GM13976 (cell line): ENCODE measurements at places on chromosomes 4 and X.

DNA sequence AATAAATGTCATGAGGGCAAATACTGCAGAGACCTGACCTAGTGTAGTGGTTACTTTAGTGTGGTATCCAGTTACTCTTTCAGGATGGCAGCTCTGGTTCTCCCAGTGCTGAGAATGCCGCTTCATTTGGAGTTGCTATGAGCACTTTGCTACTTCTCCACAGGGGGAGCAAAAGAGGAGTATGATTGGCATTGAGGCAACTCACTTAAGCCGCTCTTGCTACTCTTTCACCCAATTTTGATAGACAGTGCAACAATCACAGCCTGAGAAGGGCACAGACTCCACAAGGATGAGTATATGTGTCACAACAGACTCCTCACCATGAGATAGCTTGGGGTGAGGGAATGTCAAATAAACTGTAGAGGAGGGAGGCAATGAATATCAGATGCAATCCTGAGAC, 81.2 kb downstream of the NPY1R start:
- DNase-seq: no peak

- DNase-seq: no peak
These were observed 54.1 kb upstream of the SPRY1 start for GRCh38 chr4:123342498-123342897.

DNA sequence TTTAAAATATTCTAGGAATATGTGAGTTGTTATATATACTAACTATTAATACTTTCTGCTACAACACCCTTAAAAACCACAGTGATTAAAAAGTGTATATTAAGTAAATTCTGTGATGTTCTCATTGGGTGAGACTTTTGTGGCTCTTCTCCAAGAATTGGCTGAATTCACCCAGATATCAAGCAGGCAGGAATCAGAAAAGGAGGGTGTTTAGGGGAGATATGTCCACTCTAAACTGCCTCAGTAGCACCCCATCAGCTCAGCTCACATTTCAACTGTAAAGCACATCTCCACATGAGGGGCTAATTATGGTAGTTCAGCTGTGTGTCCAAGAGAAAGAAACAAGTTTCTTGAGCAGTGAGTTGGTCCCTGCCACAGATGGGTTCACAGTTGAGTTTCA, 165.0 kb downstream of the GALNTL6 start:
- DNase-seq: no peak

- DNase-seq: no peak
These were observed 301.4 kb downstream of the GRIA2 start for GRCh38 chr4:157521906-157522305.

GRCh38 chrX:12548746-12549145, 242.5 kb upstream of the PRPS2 start:
- DNase-seq: peak; percentile 14

DNA sequence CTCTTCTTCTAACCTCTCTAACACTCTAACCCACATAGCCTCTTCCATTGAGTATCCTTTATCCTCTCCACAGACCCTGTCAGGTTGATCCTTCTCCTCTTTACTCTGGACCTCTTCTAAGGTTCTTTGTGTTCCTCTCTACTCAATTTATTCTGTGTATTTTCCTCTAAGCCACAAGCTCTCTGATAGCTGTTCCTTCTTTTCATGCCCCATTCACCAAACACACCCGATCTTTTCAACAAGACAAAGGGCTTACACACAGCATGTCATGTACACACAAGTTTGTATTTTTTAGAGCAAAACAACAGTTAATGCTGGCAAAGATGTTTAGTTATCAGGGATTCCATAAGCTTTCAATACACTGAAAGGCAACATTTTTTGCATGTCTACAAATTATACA, 1.9 kb downstream of the SPIN2B start:
- DNase-seq: no peak

GRCh38 chrX:44569122-44569521, 26.5 kb upstream of the FUNDC1 start:
- no peak for DNase-seq

DNA sequence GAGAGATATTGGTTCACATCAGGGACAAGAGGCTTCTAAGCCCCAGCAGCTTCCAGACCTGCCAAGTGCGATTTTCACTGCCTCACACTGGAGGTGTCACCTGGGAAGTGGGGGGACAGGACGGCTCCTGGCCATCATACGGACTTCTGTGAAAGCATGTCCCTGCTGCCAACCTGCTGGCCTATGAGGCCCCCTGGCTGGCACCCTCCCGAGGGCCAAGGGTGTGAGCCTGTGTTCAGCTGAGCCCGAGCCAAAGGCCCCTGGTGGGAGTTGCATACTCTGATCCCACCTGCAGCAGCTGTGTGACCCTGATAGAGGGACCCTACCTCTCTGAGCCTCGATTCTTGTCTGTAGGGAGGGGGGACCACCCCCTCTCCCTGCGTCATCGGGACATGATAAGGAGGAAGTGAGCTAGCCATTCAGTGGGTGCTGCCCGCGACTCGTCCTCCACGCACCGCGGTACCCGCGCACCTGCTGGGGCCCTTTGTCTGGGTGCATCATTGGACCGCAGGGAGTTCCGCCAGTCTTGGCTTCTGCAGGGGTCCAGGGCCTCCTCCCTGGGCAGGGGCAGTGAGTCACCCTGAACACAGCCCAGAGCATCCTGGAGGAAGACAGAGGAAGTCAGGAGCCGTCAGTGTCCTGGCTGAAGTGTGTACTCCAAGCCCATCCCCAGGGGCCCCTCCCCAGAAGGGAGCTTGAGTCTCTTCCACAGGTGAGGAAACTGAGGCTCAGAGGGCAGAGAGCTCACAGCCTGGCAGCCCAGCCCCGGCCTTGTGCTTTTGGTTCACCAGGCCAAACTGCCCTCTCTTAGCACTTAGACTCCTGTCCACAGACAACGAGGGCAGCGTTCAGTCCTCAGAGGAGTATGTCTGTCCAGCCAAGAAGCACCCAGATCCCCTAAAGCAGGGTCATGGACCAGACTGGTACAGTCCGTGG, 24.1 kb downstream of the C4orf50 start:
- no peak for DNase-seq

GRCh38 chr4:111761531-111761930, 383.7 kb upstream of the FAM241A start:
- DNase-seq: no peak

DNA sequence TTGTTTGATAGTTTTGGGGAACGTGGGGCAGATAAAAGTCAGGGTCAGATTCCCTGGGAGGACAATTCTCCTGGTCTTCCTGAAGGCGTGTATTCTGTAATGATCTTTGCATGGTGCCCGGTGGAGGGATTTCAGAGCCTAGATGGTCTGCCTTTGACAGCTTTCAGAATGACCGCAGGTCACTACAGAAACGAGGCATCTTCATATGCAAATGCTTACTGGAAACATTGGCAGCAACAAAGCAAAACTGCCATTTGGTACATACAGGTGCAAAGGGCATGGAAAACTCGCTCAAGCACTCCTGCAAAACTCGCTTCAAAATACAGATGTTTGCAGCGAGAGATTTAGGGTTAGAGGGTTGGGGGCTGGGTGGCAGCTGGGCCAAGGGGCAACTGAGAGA, 8.8 kb downstream of the C4orf50 start:
- no peak for DNase-seq

DNA sequence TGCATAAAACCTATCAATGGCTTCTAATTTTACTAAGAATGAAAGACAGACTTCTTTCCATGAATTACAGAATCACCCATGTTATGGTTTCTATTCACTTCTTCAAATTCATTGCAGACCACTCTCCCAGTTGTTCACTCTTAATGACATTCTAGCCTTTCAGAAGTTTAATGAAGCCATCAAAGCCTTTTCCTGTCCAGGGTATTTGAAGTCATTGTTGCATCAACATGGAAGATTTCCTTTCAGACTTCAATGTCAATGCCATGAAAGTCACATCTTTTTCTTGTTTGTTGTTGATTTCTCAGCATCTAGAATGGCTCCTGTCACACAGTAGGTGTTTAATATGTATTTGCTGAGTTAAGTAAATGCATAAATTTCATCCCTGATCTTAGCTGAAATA, 48.1 kb upstream of the ARSJ start:
- DNase-seq: no peak

DNA sequence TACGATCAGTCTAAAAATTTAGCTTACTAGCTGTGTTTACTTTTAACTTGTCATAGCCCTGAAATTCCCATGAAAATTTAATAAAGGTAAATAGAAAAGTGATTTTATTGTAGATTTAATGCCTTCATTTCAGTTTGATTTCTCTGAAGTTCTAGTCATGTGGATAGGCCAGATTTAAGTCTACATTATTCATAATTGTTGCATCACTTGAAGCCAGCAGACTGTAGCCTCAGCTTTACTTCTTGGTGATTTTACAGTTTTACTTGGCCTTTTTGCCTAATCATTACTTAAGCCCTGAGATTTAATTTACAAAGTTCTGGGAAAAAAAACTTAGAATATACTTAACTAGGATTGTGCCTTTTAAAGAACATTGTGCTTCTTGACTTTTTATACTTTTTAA, 73.5 kb upstream of the FHDC1 start:
- no peak for DNase-seq

DNA sequence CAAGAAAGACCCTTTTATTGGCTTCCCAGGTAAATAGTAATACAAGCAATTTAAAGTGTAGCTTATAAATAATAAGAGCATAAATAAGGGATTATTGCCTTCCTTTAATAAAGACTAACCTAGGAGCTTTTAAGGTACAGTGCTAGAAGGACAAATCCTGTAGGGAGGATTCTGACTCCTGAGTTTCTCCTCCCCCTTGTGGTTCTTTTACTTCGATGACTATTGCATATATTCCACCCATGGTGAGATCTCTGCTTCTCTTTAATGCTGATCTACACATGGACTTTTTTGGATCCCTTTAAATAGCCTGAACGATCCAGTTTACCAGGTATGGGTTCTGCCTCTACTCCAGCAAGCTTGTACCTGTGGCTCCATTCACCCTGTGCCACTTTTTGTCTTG, 2.5 kb downstream of the GALNT7 start:
- DNase-seq: no peak

- DNase-seq: no peak
These were observed 130.8 kb upstream of the IL1RAPL2 start for GRCh38 chrX:104435249-104435648.

DNA sequence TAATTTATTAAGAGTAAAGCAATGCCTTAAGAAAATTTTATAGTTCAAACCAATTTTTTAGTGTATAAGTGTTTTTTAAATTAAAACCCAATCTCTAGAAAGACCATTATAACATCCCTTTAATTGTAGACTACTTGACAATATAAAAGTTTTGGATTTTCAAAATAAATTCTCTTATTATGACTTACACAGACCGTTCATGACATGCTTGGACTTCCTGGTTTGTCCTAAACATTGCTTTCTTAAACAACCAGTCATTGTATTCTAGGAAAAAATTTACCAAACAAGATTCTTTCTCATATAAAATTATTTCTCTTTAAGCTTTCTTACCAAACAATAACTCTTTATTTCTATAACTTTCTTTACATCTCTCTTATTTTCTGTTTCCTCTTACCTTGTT, 49.0 kb upstream of the CXorf51A start:
- DNase-seq: no peak

DNA sequence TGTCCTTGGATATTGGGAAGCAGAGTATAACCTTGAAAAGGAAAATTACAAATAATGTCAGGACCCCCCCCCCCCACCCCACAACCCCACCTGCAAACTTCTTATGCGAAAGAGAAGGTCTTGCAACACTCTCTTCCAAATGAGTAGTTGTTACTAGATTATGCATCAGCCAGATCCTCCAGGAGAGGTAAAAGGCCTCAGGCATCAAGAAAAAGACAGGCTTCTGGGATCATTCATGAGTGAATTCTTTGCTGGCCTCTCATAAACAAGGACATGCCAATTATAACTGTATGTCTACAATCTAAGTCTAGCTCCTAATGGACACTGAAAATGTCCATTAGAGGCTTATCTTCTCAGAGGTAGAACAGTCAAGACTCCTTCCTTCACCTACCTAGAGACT, 1443.3 kb downstream of the RAPGEF2 start:
- no peak for DNase-seq

DNA sequence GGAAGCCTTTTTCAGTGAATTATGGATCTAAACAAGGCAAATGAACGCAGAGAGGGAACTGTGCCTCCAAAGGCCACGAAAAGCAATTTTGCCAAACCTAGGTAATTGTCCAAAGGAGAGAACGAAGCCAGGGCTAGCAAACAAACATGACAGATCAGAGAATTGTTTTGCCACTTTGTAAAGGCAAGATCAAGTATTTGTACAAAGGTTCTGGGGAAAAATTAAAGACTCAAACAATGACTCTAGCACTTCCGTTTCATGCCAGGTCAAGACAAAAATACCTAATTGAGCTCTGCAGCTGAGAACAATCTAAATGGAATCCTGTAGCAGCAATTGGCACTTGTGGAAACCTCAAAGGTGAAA, 8.5 kb downstream of the RBM47 start:
- DNase-seq: no peak

DNA sequence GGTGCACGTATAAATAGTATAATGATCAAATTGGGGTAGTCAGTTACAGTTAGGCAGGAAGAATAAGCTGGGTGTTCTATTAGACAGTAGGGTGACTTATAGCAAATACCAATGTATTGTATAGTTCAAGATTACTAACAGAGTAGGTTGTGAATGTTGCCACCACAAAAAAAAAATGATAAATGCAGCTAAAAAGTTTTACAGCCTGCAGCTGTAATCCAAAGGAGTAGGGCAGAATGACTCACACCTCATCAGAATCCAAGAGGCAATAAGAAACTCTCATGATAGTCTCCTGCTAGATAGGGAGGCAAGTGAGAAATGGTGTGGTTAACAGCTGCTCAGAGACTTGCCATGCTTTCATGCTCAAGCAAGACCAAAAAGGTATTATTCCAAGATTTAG, 19.6 kb upstream of the TCEAL4 start:
- no peak for DNase-seq

DNA sequence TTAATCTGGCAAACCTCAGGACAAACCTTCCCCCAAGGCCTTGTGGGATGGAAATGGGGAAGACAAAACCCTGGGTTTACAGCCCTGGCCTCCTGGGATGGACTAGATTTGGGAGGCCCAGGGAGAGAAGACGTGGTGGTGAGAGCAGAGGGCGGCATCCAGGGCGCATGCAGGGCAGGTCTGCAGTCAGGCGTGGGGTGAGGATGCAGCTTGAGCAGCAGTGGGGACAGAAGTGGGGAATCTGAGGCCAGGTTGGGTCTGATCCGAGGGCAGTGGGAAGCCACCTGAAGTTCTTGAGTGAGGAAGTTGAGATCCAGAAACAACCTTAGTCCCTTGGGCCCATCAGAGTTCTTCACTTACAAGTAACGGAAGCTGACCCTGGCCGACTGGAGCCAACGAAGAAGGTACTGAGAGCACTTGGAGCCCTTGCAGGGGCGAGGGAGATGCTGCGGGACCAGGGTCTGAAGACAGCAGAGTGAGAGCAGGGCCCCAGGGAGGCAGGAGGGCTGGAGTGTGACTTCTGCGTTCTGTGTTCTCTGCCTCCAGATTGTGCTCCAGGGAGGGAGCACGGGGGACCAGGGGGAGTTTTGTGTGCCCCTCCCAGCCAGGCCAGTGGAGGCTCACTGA, 42.0 kb upstream of the GPR78 start:
- DNase-seq: no peak
